Fibroblast of skin of right quadriceps (primary cell): ENCODE measurements at places on chromosomes 5 and 9.

DNA sequence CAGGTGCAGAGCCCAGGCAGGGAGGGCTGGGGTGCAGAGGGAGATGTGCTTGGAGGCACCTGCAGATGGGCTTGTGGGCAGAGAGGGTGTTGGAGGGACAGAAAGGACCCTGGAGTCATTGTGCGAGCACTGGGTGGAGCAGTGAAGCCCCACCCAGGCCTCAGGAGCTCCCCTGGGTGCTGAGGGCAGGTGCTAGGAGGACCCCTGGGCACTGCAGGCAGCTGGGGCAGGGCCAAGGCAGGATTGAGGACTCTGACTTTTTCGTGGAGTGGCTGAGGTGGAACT is 10.3 kb upstream of the SLC6A18 start:
- no peak for DNase-seq

DNA sequence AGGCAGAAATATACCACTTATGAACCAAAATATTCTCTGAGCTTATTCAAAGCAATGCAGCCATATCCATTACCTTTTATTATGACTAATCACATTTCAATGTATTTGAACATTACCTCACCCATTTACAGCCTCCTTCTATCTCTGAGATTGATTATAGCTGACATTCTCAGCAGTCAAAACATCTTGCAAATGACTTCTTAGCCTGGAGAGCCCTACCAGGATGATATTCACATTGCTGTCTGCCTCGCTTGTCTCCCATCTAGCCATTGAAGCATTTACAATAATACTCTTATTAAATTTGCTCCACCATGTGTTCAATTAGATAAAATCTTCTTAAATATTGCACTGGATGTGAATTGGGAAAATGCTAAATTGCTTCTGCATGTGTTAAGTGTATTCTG is 1879.9 kb upstream of the ACO1 start:
- no peak for DNase-seq

- no peak for DNase-seq
Measured at GRCh38 chr5:448766-449090, 5.8 kb downstream of the EXOC3 start.

DNA sequence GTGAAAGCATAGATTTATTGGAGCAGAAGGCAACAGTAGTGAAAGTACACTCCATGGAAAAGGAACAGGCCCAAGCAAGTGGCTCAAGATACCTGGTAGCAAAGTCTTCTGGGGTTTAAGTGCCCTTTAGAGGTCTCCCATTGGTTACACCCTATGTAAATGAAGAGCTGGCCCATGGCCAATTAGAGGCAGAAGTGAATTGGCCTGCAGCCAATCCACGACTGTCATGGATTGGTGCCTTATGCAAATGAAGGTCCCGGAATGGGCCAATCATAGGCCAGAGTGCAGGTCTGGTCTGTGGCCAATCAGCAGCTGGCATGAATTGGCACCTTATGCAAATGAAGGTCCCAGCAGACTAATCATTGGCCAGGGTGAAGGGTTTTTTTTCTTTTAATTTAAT is 64.2 kb upstream of the PCSK5 start:
- no peak for DNase-seq

- peak; percentile 95 for DNase-seq
Measured at GRCh38 chr9:4301971-4302427, 2.1 kb upstream of the GLIS3 start.

GRCh38 chr5:96778409-96778808 is 29.3 kb downstream of the ERAP1 start:
- no peak for DNase-seq

GRCh38 chr9:126587187-126588185 is 26.2 kb upstream of the LMX1B start:
- DNase-seq = no peak

GRCh38 chr9:119639287-119639955 is 270.2 kb upstream of the BRINP1 start:
- no peak for DNase-seq

DNA sequence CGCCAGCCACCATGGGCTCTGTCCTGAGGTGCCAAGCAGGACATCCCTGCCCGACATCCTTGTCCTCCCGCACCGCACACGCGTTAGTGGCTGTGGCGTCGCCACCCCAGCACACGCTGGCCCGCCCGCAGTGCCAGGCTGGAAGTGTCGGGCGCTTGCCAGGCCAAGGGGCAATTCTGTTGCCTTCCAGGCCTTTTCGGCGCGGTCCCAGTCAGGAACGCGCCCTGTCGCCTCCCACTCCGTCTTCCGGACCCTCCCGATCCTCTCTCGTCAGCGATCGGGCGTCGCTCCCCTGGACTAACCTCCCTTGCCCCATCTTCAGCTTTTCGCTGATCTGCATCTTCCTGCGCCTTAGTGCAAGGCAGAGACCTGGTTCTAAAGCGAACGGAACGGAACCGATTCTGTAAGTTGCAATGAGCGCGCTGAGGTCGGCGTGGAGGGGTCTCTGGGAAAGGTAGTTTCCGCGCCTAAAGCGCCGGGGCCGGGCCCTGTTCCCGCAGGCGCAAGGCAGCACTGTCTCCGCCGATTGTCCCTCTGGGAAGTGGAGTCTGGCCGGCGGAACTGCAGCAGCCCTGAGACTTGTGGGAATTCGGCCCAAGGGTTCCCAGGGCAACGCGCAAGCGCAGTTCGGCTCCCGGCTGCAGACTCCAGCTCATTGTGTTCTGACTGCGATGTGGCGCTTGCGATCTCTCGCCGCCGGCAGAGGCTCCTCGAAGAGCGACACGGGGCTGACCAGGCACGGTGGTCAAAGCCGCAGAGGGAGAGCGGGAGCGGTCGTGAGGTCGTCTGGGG is at the start of gene ZNF454:
TSS of gene ZNF454 (plus strand) at position 630 of the 792 bp plus-strand sequence. CDS start 1,594 bp downstream, outside the sequence.
- peak; percentile 95 for DNase-seq

GRCh38 chr5:58530942-58531490 is 39.8 kb downstream of the GAPT start:
- DNase-seq = no peak

DNA sequence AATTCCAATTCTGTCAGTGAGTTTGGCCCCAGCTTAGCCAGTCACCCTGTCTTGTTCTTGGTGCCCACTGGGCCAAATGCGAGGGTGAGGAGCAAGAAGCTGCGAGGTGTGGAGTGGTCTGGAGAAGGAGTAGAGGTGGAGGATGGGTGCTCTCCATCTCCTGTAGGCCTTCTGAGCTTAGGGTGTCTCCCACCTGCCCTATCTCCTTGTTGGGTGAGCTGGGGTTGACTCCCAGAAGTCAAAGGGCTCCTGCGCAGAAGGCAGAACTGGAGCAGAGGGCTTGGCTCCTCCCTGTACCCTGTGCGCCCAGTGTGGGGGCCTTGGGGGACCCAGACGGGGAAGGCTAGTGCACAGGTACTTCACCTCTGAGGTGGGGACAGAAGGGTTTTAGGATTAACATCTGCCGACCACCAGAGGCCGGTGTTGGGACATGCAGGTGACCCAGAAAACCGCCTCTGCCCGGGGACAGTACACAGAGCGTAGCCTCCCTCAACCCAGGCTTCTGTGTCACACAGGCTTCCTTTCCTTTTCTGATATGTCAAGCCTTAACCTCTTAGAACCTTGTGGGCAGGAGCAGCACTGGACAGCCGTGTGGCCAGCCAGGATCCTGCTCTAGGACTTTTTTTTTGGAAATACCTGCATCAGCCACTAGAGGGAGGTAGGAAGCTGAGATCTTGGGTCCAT is 16.9 kb downstream of the IL5 start:
- peak; percentile 40 for DNase-seq

DNA sequence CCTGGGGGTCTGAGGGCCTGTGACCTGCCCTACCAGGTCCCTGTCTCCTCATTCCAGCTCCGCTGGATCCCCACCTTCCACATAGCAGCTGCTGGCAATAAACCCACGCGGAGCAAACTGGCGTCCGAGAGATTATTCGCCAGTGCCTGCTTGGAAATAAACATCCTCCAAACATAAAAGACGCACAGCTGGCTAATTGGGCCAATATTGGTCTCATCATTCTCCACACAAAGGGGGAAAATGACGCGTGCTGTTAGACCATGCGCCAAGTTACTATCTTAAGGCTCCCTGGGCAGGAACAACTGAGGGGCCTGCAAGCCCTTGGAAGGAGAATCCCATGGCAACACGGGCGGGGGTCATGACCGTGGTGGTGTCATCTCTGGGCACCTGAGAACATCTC is 73.3 kb upstream of the SARDH start:
- DNase-seq = no peak

DNA sequence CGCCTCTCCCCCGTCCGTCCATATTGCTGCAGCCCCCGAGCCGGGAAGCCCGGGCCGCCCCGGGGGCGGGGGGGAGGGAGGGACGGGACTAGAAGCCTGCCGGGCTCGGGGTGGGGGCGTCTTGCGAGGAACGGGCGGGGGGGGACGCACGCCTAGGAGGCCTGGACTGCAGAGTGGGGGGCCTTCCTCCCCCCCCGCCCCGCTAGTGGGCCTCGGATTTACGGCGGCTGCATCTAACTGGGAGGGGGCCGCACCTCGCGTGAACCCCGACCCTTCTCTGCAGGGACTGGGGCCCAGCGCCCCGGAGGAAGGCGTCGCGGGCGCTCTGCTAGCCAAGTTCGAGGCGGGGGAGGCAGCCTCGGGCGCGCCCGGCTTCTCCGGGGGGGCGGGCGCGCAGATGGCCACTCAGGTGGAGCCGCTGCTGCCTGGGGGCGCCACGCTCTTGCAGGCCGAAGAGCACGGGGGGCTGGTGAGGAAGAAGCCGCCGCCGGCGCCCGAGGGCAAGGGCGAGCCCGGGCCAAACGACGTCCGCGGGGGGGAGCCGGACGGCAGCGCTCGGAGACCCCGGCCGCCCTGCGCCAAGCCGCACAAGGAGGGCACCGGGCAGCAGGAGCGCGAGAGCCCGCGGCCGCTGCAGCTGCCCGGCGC is at the start of gene LARP1:
TSS of gene LARP1 (plus strand) at position 17 of the 648 bp plus-strand sequence. CDS start at position 398, 381 bp downstream.
- no peak for DNase-seq

GRCh38 chr9:4691795-4692194 is 12.4 kb downstream of the CDC37L1 start:
- DNase-seq = peak; percentile 56

DNA sequence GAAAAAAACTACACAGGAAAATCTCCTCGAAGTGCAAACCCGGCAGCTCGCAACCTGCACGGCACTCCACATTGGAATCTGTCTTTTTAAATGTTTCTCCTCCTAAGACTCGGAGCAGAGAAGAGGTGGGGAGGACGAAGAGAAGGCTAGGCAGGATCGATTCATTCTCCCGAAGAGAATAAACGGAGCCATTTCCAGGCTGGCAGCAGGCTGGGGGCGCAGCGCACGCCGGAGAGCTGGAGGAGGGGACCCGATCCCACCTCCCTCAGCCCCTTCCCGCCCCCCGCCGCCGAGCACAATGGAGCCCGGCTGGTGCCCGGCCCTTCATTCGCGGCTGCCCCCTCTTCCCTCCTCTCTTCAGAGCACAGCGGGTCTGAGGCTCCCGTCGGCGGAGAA is 628 bp downstream of the HOMER1 start:
- peak; percentile 16 for DNase-seq

GRCh38 chr5:144742361-144742760 is 571.7 kb downstream of the KCTD16 start:
- DNase-seq = no peak

DNA sequence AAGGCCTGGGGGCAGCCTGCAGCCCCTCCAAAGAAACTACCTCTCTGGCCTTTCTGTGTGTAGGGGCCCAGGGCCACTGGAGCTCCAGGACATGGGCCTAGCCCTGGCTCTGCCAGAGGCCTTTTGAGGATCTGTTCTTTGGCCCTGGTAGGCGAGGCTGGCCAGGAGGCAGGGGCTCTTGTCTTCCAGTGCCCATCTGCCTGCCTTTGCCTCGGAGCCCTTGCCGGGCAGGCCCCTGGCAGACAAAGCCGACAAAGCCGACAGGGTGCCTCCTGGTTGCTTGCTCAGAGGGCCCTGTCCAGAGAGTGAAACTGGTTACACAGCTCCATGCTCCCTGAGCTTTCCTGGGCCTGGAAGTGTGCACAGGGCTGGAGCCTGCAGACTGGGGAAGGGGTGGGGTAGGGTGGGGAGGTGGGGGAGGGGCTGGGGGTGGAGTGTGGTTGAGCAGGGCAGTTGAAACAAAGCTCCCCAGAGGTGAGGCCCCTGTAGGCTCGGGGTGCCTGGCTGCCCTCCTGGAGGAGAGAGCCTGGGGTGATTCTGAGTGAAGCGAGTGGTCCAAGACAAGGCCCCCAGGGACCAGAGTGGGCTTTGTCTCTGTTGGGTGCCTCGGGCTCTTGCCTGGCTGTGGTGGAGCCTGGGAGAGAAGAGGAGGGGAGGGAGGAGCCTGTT is 29.3 kb downstream of the PTPA start:
- DNase-seq = peak; percentile 75

- no peak for DNase-seq
Measured at GRCh38 chr5:115578657-115579056, 23.6 kb downstream of the TICAM2 start.

DNA sequence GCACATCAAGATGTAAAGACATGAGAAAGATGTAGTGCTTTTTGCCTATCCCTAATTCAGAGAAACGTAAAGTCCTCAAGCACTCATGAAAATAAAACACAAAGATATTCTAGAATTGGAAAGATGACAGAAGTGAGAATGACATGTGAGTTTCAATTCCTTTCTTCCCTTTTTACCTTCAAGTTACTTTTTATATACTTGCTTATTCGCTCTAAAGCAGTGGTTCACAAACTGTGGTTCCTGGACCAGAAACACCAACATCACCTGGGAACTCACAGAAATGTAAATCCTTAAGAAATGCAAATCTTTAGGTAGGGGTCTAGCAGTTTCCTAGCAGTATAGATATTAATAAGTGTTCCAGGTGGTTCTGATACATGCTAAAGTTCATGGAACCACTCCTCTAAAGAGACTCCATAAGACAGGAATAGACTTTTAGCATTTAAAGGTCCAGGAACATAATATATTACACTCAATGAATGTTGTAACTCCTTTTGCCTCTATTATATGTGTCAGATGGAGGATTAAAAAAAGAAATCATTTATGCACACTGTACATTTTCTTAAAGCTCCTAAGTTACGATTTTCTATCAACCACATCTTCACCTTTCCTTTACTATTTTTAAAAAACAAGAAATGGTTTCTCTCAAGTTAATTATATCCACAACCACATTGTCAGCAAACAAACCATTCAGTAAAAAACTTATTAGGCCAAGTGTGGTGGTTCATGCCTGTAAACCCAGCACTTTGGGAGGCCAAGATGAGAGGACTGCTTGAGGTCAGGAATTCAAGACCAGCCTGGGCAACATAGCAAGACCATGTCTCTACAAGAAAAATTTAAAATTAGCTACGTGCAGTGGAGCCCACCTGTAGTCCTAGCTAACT is 39.9 kb downstream of the ERP44 start:
- no peak for DNase-seq

DNA sequence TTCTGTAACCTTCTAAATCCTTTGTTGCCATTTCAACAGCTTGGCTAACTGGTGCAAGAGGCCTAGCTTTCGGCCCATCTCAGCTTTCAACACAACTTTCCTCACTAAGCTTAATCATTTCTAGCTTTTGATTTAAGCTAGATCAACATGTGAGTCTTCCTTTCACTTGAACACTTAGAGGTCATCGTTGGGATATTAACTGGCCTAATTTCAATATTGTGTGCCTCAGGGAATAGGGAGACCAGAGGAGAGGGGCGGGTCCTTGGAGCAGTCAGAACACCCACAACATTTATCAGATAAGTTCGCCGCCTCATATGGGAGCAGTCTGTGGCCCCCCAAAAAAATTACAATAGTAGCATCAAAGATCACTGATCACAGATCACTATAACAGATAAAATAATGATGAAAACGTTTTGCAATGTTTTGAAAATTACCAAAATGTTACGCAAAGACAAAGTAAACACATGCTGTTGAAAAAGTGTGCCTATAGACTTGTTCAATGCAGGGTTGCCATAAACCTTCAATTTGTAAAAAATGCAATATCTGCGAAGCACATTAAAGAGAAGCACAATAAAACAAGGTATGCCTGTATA is 66.8 kb upstream of the PCSK1 start:
- no peak for DNase-seq

GRCh38 chr5:119315516-119315949 is 40.3 kb upstream of the TNFAIP8 start:
- DNase-seq = peak; percentile 19

GRCh38 chr5:126002222-126002897 is 420.8 kb upstream of the GRAMD2B start:
- peak; percentile 91 for DNase-seq
